Urothelium cell line (cell line): ENCODE measurements at places on chromosomes 16 and 17.
A peak's percentile ranks its signal among the peaks of the same experiment; 100 is the strongest.

GRCh38 chr17:75153780-75154194 is 525 bp downstream of the JPT1 start:
- DNase-seq = peak; percentile 36

DNA sequence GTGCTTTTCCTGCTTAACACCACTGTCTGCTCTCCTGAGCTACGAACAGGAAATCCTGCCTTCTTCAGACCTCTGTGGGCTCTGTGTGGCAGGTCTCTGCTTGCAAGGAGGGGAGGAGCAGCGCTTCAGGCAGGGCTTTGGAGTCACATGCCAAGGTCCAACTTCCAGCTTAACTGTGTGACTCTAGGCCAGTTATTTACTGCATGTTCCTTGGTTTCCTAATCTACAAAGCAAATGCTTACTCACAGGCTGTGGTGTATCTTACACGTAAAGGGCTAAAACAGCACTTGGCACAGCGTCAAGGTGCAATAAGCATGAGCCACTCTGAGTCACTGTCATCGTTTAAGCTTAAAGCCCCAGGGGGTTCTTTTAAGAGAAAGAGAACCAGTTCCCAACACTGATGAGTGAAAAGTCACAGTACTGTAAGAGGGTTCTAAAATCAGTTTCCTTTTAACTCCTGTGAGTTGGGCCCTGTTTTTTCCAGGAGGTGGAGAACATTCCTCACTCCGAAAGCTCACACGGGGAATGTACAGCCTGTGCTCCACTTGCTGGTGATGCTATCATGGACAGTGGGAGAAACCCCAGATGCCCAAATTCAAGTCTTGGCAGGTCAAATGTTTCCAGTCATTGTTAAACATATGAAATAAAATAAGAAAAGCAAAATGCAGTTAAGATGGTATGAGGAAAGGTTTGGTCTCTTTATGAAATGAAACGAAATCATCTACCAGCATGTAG is 54.1 kb upstream of the BCAR1 start:
- DNase-seq = peak; percentile 90

- DNase-seq = peak; percentile 74
Observed at GRCh38 chr16:30741461-30741914, 6.7 kb upstream of the PHKG2 start.

DNA sequence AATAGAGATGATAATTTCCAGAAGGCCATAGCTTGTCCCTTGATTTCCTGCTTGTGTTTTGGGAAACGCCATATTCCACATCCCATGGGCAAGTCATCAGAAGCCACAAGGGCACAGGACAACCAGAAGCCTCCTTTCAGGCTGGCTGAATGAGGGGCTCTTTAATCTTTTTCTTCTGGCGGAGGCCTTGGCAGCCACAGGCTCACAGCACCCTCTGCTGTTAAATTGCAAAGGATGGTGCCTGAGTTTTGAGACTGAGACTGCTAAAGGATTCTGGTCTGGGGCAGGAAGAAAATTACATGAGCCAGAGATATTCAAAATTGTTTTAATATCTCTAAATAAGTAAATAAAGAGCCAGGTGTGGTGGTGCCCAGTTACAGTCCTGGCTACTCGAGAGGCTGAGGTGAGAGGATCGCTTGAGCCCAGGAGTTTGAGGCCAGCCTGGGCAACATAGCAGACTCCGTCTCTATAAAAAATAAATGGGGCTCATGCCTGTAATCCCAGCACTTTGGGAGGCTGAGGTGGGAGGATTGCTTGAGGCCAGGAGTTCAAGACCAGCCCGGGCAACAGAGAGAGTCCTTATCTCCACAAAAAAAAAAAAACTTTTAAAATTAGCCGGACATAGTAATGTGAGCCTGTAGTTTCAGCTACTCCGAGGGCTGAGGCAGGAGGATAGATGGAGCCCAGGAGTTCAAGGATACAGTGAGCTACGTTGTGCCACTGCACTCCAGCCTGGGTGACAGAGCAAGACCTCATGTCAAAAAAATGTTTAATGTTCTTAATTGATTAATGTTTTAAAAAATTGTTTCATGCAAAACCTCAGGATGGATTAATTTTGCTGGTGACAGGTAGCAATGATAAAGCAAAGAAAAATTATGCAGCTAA is 26.3 kb downstream of the AARSD1 start:
- DNase-seq = peak; percentile 70

DNA sequence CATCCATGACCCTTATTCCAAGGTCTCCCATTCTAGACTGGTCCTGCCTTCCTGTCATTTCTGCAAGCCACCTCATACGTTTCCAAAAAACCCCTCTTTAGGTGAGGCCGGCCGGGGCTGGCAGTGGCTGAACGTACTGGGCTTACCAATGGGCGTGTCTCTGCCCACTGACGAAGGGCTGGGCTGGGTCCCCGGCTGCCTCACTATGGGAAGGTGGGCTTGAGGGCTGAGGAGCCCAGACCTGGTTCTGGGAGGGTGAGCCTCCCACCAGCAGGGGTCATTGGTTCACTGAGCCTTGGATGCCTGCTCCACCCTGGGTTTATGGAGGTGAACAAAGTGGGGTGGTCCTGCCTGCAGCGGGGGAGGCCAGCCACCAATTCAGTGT is 19.9 kb downstream of the KDM8 start:
- no peak for DNase-seq

GRCh38 chr17:34486761-34487160 is 92.6 kb upstream of the TMEM132E start:
- DNase-seq = no peak

GRCh38 chr17:549177-550040 is 165.2 kb downstream of the VPS53 start:
- DNase-seq = peak; percentile 67

DNA sequence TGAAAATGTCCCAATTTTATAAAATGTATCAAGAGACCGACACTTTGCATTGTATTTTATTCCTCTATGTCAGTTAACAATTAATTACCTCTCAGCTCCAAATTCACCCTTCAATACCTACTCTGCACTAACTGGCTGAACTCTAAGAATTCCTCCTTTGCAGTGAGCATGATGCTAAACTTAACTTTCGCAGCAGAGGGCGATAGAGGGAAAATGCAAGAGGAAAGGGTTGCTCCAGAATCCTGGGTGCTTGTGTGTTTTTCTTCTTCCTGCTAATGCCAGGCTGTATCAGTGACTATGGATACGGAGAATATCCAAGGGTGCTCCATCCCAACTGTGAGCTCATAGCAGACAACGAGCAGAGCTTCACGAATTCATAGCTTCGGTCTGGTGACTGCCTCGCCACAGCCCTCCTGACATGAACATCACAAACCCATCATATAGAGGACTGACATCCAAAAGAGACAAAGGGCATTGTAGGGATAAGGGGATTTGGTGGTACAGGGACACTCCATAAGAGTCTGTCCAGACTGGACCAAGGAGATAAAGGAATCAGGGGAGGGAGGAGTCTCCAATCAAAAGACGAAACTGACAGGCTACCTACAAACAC is 172.9 kb downstream of the STX8 start:
- DNase-seq = no peak

DNA sequence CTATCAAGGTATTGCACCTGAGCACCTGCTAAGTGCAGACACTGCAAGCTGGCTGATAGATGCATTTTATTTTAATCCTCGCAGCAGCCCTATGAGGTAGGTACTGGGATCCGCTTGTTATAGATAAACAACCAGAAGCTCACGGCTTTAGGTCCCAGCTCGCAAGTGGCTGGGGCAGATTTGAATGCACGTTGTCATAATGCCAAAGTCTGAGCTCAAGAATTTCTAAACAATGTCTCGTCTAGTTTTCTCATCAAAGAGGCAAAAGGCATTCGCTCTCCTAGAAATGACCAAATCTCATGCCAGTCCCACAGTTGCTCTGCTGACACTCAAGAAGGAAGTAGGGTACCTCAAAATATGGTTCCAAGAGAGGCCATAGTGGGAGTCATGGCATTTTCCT is 20.5 kb downstream of the SOX9 start:
- DNase-seq = no peak

- no peak for DNase-seq
Observed at GRCh38 chr17:51154176-51154575, 817 bp downstream of the NME1 start.

- DNase-seq = no peak
Observed at GRCh38 chr17:80253631-80254395, 6.8 kb upstream of the RNF213 start.

- DNase-seq = no peak
Observed at GRCh38 chr17:76246080-76247066, 6.1 kb upstream of the RNF157 start.

GRCh38 chr17:45227926-45228762 is 6.5 kb downstream of the FMNL1 start:
- no peak for DNase-seq

DNA sequence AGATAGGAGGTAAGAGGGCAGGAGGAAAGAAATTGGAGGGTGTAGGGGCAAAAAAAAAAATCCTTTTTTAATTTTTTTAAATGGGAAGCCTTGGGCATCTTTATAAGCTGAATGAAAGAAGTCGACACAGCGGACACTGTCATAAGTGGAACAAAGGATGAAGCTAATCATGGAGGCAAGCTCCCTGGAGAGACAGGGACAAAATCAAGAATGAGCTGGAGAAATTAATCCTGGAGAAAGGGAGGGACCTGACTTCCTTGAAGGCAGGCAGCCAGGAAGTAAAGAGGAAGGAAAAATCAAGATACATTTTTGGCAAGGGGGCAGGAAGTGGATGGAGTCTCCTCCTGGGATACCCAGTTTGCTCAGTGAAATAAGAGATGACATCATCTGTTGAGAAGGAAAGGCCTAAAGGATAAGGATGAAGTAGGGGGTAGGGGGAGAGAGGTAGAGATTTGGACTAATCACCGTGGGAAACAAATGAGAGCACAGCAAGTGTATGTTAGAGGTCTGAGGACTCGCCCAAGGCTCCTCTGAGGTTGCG is 179.3 kb downstream of the SLC39A11 start:
- DNase-seq = no peak

DNA sequence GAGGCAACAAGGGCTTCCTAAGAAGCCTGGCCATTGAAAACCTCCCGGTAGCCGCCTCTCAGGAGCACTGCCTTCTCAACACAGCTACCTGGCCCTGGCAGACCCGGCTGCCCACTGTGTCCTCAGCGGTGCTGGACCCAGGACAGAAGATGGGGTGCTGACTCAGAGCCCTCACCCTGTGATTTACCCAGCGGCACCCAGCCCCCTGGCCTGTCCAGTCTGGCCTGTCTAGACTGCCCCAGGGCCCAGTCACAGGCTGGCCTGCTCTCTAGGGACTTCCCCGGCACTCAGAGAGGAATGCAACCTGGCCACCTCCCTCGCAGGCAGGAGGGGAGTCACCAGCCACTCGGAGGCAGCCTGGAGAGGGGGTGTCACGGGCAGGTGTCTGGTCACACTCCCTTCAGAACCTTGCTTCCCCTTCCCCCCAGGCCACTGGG is 20.1 kb downstream of the PIEZO1 start:
- no peak for DNase-seq

GRCh38 chr17:68399638-68400403 is 57.5 kb downstream of the WIPI1 start:
- DNase-seq = peak; percentile 71

GRCh38 chr16:85124636-85125346 is 12.5 kb upstream of the CIBAR2 start:
- no peak for DNase-seq

GRCh38 chr17:77999413-78000173 is 41.1 kb downstream of the TNRC6C start:
- DNase-seq = peak; percentile 25

DNA sequence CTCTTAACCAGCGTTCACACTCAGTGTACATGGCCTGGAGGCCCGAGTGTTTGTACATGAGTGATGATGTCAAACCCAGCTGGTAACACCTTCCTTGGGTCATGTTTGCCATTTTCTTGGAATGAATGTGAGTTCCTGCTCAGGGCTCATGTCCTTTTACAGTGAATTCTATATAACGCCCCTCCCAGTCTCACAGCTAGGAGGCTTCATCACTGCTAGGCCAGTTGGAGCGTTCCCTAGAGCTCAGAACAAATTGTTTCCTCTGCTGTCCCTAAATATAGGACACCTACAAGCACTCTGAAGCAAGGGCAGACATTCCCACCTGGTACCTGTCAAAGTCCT is 5.5 kb downstream of the TIMM22 start:
- DNase-seq = no peak

DNA sequence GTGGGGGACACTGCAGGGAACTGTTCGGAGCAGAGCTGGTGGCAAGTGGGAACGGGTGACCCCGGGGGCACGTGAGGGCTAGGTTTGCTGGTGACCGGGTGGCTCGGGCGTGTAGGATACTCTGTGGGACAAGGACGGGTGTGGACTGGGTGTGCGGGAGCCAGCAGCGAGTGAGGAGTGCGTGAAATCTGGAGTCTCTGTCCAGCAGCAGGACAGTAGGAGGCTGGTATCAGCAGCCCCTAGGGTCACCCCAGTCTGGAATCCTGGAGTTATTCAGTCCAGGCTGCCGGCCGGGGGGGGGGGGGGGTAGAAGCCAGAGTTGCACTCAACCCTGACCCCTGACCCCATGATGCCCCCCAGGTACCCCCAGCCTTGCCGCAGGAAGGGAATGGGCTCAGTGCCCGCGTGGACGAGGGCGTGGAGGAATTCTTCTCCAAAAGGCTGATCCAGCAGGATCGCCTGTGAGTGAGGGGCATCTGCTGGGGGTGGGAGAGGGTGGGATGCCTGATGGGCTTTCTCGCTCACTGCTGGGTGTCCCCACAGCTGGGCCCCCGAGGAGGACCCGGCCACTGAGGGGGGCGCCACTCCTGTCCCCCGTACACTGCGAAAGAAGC is 6.2 kb downstream of the ACD start:
- peak; percentile 23 for DNase-seq
